ENCODE measurements at places on chromosomes 6 and 20.

DNA sequence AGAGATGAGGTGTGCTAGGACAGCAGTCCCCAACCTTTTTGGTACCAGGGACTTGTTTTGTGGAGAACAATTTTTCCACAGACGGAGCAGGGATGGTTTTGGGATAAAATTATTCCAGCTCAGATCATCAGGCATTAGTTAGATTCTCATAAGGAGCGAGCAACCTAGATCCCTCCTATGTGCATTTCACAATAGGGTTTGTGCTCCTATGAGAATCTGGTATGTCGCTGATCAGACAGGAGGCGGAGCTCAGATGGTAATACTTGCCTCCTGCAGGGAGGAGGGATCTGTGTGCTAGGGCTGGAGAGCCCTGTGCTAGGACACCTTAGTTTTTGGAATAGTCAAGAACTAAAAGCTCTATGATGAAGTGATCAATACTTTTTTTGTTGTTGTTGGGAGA is 2.5 kb downstream of the SMIM13 start:
- DNase-seq: no peak

DNA sequence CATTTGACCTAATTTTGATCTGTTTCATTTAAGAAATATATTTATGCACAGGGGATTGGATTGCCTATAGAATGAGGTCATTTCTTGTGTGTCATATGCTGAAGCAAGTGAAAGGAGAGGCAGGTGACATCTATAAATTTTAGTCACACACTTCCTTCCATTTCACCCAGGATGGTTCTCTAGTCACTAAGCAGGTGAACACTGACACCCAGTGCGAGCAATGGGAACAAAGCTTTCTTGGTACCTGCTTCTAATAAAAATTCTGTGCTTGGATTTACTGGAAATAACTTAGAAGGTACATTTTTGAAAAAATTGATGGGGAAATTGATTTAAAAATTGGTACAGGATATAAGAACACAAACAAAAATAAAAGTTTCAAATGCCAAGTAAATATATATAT is 66.9 kb upstream of the MC3R start:
- no peak for DNase-seq

GRCh38 chr20:17613328-17614175 is 43.7 kb downstream of the DSTN start:
- DNase-seq: no peak

GRCh38 chr6:52550014-52550575 is 26.8 kb downstream of the TRAM2 start:
- DNase-seq: no peak

DNA sequence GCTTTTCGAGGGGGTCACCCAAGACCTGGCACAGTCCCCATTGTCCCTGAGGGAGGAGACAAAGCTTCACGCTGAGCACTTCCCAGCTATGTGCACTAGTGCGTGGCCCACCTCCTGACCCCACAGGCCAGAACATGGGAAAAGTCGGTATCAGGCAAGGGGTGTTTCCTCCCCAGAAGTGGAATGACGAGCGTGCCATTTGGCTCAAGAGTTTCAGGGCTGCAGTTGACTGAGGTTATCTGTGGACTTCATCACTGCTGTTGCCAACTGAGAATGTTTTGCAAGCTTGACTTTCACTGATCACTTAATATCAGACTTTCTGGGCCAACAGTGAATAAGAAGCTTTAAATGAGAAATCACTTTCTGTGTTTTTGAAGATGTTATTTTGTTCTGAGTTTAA is 137.0 kb upstream of the AFDN start:
- no peak for DNase-seq

GRCh38 chr20:24683676-24684075 is 214.2 kb downstream of the SYNDIG1 start:
- DNase-seq: no peak

DNA sequence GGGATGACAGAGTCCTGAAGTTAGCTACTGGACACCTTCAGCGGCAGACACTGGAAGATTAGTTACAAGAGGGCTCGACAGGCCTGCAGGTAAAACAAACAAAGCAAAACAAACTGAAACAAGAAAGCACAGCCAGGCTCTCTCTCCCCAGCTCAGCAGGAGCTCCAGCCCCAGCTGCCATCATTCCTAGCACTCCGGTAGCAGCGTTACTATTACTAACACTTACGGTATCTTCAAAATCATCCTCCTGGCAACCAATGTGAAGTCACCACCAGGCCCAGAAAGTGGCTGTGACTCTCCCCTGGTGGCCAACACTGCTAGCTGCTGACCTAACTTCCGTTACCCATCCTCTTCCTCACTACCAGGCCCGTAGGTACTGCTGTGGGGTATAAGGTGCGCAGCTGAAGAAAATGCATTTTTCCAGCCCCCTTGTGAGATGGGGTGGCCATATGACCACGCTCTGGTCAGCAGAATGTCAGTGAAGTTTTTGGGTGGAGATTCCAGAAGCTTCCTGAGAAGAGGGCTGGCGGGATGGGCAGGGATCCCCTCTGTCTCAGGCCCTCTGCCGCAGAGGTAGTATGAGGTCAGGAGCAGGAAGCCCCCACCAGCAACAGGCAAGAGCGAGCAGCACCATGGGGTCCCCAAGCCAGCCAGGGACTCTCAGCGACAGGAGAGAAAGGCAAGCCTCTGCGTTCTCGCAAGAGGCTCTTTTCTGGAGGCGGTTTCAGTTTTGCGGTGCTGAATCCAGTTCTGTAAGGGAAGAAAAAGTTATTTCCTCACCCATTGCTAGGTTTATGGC is 37.4 kb upstream of the TBXT start:
- DNase-seq: no peak

- no peak for DNase-seq
Measured at GRCh38 chr6:42984924-42985475, 630 bp downstream of the PPP2R5D start.

- no peak for DNase-seq
Measured at GRCh38 chr6:106186714-106187113, 100.6 kb downstream of the PRDM1 start.

- DNase-seq: no peak
Measured at GRCh38 chr6:38824243-38824894, 109.3 kb downstream of the DNAH8 start.

DNA sequence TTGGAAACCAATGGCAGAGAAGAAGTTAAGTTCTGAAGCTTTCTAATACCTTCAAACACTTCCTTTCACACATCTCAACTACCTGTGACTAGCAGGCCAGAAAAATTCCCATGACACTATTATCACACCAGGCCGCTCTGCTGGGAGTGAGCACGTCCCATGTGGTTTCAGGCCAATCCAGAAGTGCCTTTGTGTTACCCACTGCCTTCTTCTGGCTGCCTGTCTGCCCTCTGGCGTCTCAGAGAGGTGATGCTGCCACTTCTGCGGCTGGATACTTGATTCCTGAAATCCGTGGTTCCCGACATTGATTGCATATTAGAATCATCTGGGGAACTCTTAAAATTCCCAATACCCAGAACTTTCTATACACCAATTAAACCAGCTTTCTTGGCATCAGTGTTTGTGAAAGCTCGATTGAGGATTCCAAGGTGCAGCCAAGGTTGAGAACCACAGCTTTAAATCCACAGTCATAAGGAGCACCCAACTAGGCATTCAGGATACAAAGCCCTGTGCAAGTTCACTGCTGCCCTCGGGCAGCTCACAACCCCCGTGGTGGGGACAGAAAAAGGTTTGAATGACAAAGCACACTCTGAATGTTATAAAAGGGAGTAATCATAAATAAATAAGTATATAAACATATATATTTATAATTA is 65.6 kb downstream of the STMND1 start:
- DNase-seq: peak; percentile 2

DNA sequence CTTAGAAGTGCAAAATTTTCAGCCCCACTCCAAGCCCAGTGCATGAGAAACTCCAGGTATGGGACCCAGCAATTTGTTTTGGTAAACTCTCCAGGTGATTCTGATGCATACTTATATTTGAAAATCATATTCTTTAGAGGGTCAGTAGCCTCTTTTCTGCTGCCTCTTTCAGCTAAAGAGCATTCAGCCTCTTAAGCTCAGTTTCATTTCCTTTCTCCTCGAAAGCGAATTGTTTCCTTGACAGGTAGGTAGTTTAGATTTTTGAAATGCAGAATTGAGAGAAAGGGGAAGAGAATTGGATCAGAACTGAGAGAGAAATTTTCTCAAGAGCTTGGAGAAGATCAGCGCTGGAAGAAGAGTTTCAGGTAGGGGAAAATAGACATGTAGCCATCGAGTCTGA is 995.8 kb upstream of the FLRT3 start:
- no peak for DNase-seq

DNA sequence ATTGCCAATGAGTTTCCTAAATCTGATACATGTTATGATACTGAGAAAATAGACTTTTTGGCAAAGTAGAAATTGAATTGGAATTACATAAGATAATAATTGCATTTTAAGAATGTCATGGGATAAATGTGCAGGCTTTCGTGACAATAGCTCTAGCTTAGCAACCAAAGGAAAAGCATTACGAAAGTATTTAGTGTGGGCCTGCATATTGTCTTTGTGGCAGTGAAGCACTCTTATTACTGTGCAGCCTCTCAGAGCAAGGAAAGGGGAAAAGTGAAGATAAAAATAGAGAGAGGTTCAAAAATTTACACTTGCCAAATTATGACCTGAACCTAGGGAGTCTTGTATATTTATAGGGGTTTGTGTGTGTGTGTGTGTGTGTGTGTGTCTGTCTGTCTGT is 12.6 kb upstream of the DEFB113 start:
- DNase-seq: no peak

DNA sequence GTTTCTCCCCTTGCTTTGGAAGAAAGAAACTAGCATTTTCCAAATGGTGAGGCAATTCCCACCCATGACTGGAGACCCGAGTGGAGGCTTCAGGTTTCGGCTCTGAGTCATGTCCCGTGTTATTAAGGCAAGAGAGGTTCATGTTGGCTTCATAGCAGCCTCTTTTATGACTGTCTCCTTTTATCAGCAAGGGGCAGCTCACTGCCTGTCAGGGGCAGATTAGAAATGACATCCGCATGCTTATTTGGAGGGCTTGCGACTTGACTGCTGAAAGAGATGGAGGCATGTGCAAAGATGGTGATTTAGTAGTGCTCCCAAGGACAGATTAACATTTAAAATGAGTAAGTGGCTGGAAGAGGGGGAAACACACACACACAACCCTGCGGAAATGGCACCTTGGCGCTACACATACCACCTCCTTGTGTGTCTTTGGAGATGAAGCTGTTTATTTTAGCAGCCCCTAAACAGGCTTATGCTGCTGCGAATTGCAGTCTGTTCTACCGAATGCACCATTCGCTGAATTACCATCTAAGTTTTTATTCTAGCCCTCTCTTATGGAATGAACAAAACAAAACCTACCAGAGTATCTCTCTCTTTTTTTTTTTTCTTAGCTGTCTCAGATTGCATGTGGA is 52.1 kb upstream of the VSTM2L start:
- DNase-seq: no peak

DNA sequence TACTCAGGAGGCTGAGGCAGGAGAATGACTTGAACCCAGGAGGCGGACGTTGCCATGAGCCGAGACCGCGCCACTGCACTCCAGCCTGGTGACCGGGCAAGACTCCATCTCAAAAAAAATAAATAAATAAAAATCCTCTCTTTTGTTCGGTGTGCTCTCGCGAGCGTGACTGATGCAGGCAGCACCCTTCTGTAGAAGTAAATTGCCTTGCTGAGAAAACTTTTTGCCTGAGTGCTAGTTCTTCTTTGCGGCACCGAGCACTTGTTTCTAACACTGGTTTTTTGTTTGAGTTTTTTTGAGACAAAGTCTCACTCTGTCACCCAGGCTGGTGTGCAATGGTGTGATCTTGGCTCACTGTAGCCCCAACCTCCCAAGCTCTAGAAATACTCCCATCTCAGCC is 30.5 kb downstream of the PLN start:
- no peak for DNase-seq

GRCh38 chr20:58149437-58150091 is 78.9 kb downstream of the ANKRD60 start:
- DNase-seq: no peak

DNA sequence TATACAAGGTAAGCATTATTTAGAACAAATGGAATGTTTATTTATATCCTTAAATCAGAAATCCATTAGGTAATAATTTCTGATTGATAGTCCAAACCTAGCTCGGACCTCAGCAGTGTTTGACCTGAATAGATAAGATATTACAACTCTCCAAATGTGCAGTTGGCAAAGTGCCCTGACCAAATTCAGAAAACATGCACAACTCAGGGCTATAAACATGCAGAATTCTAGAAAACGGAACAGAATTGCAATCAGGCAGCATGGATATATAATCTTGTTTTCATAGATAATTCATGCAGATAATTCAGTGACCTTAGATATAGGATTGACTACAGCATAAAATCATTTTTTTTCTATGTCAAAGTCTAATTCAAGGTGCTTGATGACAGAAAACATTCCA is 626.6 kb upstream of the CITED2 start:
- DNase-seq: no peak

DNA sequence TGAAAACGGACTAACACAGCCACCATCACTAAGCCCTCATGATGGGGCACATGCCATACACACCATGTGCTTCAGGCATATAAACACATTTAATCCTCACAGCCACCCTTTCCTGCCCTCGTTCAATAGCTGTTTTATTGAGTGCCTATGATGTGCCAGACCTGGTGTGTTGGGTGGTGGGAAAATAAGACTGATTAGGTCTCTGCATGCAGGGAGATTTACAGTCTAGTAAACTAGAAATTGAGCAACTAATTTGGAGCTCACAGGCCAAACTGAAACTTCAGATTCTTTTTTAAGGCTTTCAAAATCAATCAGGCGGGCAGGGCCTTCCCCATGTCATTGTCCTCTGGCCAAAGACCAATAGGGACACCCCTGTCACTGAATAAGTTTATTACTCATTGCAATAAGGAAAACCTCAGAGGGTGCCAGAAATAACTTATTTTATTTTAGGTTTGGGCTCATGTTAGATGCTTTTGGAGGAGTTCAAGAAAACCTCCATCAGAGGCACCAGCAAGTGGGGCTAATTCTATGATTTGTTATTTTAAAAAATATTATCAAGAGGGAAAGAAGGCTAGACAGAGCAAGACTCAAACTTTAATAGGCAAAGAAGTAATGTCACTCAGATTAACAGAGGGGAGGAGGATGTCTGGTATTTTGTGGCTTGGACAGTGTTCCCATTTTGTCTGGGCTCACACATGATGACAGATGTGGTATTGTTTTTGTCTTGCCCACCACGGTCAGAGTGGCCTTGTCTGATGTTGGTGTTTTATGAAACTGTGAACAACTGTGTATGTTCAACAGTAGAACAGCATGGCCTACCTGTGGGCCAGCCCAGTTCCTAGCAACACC is 12.0 kb downstream of the ZFP64 start:
- DNase-seq: no peak

- no peak for DNase-seq
Measured at GRCh38 chr6:163647624-163648023, 233.1 kb downstream of the QKI start.

- no peak for DNase-seq
Measured at GRCh38 chr6:129957941-129958898, 60.2 kb upstream of the L3MBTL3 start.

GRCh38 chr6:91438570-91438969 is 851.7 kb upstream of the MAP3K7 start:
- DNase-seq: no peak

GRCh38 chr6:151087861-151088598 is 151.7 kb upstream of the AKAP12 start:
- DNase-seq: no peak
